Left ventricle myocardium inferior (tissue), 1 donor: ENCODE measurements at places on chromosomes 7 and 10. TPM values are rescaled to one million over a fixed set of nuclear protein-coding genes. Genes with fewer than 3 reads are reported as not detected.

Gene LIPK
- not detected for total RNA-seq

Gene GTF2IRD2
- total RNA-seq: 13.5 TPM

Gene VPS37D
- total RNA-seq: 3.1 TPM

Gene GRM8
- total RNA-seq: 0.69 TPM

DNA sequence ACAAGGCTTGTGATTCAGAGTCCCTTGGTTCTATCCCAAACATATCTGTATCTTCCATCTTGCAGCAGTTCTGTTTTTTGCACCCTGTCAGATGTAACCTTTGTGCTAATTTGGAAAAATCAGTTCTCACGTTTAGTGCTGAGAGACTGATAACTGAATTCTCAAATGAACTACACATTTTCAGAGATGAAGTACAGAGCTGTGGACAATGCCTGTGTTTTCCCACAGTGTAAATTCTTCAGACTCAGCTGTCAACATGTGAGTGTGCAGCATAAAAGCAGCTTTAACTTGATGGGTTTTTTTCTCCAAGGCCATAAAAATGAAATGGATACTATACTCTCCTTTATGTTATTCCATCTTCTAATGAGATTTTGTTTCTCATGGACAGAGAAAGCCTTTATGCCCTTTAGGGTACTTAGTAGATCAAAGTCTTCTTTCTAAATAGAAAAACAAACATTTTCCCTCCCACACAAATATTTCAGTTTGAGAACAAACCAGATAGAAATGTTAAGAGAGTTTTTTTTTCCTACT is 150.9 kb downstream of the SEMA3A start:
- DNase-seq: no peak

GRCh38 chr7:68821846-68822245 is 776.4 kb upstream of the AUTS2 start:
- DNase-seq: no peak

DNA sequence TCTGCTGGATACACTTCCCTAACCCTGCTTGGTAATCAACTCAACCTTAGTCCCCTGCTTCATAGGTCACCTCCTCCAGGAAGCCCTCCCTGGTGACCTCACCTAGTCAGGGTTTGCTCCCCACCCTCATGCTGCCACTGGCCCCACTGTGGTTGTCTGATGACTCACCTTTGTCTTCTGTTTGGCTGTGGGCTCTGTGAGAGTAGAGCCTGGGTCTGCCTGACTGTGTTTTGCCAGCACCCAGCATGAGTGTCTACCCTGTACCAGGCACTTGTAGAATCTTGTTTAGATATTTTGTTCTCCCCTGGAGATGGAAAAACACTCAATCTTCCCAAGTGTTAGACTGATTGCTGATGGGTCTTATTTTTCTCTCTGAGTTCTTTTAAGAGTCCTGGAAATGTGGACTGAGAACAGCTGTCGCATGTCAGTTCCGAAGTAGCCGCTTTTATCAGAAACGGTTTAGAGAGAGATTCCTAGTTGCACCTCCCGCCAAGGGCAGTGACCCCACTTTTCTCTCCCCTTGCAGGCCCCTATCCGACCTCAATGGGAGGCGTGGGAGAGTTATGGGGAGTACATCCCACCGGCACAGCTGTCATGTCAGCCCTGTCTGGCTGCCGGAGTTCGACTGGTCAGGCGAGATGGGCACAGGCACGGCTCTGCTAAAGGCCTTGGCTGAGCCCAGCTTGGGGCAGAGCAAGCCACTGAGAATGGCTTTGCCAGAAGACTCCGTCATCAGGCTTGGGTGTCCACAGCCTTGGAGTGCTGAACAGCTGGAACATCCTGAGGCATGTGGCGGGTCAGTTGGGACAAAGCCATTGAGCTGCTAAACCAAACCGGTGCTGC is 134.3 kb downstream of the GRK5 start:
- peak; percentile 86 for DNase-seq

DNA sequence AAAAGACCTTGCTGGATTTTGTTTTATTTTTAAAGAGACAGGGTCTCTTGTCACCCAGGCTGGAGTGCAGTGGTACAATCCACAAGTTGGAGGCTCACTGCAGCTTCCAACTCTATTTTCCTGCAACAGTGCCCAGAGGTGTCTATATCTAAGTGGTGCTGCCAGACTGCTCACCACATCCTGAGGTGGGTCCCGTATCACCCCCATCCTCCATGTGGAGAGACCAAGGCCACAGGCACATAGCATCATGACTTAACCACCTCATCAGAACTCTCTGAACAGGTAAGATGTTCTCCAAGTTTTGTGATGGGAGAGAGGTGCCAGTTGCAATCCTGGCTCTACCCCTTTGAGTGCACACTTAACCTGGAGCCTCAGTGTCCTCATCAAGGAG is 98.2 kb downstream of the RNF216 start:
- no peak for DNase-seq

DNA sequence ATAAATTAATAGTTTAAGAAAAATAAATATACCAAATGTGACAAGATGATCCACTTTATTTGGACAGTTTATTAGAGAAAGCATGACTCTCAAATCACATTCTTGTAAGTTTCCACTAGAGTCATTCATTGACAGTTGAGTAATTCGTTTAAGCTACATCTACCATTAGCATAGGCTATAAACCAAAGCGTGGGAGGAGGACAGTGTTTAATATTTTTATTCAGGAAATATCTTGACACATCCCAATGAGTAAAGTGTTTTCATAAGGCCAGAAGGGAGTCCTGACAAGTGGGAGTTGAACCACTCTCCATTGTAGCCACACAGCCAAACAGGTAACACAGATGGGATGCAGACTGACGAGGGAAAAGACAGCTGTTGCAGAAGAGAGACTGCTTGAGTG is 386.5 kb upstream of the SEMA3D start:
- no peak for DNase-seq
